ENCODE measurements at places on chromosomes 16 and 17.

DNA sequence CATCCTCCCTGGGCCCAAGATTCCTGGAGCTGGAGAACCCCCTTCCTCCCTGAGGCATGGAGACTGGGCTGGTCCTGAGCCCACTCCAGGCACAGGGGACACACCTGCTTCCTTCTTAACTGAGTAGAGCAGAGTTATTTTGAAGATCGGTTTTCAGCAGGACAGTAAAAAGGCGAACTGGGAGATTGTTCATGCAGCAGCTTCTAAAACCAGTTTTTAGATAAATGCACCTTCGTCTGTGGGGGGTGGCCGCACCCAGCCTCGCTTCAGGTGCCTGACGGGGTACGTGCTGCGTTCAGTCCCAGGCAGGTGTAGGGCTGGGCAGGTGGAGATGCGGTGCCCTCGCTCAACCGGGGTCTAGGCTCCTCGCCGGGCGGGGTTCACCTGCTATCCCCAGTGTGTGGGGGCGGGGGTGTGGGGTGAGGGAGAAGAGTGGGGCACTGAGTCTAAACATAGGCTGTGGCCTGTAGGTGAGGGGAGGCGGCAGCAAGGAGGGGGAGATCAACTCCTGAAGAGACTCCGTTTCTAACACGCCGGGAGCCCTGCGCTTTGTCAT lies 69.5 kb downstream of the JPH3 start:
- no peak for DNase-seq

- peak; percentile 34 for DNase-seq
Observed at GRCh38 chr16:726438-727290, at the start of the genes CCDC78 and HAGHL. Gene CCDC78, minus strand, starts transcription at chr16:726443. Its CDS starts 76 bp downstream, at chr16:726367. Gene HAGHL, plus strand, starts transcription at chr16:727106. Its CDS starts 404 bp downstream, at chr16:727510.

DNA sequence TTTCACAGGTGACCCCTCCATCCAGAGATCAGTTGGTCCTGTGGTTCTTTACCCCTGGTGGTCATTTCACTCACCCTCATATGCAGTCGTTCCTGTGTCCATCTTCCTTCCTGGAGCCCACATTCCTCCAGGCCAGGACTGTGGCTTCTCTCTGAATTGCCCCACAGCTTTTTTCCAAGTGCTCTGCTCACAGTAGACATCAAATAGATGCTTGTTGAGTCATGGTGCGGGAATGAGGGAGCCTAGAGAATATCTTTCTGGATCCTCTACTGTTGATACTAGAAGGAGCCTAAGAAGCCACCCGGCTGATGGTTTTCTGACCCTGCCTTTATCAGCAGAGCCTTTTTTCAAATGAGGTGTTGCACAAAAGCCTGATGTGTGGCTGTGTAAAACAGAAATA lies 10.4 kb downstream of the USB1 start:
- DNase-seq = peak; percentile 79

DNA sequence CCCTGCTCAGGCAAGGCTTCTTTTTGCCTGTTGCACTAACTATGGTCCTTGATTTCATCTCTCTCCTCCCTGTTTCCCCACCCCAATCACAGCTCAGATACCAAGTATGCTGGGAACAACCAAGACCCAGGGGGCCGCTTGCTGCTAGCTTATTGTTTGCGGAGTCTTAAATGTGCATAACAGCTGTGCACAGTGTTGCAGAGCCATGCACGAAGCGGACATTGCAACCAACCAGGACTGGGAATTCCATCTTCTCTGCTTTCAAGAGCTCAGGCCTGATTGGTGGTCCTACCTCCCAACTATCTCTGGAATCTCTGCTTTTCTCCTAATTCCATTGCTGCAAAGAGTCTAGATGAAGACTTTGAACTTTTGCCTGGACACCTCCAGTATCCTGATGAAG lies 281.3 kb upstream of the TNRC6C start:
- no peak for DNase-seq

DNA sequence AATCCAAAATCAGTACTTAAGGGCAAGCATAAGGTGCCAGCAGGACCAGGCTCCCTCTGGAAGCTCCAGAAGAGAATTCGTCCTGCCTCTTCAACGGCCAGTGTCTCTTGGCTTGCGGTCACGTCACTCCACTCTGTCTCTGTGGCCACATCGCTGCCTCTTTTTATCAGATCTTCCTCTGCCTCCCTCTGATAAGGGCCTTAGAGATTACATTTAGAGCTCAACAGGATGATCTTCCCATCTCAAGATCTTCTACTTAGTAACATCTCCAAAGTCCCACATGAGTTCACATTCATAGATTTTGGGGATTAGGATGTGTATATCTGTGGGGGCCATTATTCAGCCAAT lies 16.9 kb downstream of the MPG start:
- no peak for DNase-seq

DNA sequence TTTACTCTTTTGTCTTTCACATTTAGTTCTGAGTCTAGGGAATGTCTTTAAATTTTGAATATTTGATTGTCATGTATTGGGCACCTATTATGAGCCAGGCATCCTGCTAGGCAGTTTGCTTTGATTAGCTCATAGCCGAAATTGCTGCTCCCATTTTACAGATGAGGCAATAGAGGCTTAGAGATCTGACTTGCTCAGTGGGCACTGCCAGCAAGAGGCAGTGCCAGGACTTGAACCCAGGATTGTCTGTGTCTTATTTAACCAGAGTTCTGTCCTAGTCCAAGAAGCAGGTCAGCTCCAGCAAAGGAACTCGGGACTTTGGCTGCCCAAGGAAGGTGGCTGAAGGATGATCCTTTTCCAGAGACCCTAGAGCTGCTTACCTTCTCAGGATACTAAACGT lies 24.5 kb downstream of the BEAN1 start:
- DNase-seq = no peak

DNA sequence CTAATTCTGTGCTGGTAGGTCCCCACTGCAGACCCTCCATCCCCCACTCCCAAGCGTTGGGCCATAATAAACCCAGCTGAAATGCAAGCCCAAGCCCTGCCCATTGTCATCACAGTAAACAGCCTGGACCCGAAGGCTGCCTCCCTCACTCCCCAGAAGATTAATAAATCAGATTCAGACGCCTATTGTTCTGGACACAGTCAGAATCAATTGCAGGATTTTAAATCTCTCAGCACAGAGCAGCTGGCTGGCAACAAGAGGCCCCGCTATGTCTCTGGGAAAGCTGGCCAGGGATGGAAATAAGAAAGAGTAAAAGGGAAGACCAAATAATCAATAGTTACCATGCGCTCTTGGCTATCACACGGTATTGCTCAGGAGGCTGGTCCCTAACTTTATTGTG lies 93.9 kb downstream of the C17orf67 start:
- no peak for DNase-seq

Measured in RPMI7951 (cell line).